Stimulated activated CD4-positive, alpha-beta T cell treated with anti-CD3 and anti-CD28 coated beads, Interleukin-1b, Interleukin-23, amount 100 ng/mL, for 24 hours (primary cell): ENCODE measurements at places on chromosomes 16 and 17.

GRCh38 chr17:71163121-71163812, 957.6 kb upstream of the SOX9 start:
- DNase-seq: no peak

DNA sequence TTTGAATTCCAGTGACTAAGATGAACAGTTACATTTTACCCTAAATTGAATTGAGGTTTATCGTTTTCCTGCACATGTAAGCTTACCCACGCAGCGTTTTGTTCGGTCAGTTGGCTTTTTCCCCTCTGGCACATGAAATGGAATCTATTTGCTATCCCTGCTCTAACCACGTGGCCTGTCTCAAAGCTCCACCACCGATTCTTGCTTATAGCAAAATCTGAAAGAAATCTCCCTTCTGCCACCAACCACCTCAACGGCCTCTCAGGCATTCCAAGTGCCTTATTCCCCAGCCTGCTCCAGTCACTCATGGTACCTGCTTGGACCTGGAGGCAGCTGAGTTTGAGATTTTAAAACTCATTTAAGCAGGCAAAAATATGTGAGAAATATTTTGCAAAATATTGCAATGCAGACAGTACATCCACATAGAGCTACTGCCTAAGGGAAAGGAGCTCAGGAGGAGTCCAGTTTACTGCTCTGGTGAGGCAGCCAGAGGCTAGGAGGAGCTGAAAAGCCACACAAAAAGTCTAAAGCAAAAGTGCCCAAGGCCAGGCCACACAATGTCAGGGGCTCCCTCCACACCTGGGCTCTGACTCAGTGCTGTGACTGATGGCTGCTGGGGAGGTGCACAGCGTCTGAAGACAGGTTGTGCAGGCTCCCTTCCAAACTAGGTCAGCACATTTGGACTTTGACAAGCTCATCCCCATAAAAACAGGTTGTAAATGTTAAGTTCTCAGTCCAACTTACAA, 26.4 kb downstream of the ARHGAP17 start:
- DNase-seq: no peak

DNA sequence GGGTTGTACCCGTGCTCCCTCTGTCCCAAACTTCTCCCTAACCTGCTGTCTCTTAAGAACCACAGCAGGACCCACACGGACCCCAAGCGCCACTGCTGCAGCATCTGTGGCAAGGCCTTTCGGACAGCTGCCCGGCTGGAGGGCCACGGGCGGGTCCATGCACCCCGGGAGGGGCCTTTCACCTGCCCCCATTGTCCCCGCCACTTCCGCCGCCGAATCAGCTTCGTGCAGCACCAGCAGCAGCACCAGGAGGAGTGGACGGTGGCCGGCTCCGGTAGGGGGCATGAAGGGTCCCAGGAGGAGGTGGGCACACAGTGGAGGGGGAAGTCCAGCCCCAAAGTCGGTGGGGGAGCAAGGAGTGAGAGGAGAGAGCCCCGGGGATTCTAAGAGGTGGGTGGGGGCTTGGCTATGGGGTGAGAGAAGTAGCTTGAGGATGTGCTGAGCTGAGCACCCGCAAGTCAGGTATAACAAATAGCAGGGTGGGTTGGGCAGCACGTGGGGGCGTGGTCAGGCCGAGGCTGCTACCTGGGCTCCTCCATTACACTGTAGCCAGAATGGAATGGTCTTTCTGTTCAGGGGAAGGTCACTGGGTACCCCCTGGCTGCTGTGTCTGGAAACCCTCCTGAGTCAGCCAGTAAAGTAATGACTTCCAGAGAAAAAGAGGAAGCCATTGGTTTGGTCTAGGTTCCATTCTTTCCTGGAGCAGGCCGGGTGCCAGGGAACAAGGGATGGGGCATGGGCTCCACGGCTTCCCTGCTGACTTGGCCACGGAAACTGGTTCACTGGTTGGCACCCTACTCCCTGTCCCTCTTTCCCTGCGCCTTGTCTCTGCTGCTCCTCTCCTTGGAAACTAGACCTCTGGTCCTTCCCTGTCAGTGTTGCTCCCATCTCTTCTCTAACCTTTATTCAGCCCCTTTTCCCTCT, 7.1 kb downstream of the PRSS53 start:
- DNase-seq: no peak

DNA sequence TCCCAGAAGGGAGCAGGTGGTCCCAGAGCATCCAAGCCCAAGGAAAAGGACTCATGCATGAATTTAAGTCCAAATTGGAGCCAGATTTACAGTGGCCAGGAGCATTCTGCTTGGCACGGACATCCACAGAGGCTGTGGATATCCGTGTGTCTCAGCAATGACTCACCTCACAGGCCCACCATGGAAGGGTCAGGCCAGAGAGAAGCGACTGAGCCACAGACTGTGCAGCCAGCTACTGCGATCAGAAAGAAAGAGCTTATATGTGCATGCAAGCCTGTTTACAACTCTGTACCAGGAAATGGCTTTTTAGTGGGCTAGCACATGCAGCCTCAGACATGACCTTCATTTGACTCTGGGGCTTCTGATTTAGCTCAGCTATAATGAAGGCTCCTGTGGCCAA, 231.0 kb downstream of the C16orf95 start:
- no peak for DNase-seq

- no peak for DNase-seq
Measured at GRCh38 chr16:85238233-85238647, 126.0 kb upstream of the CIBAR2 start.

GRCh38 chr16:81035975-81036750, 521 bp downstream of the ATMIN start:
- peak; percentile 32 for DNase-seq

DNA sequence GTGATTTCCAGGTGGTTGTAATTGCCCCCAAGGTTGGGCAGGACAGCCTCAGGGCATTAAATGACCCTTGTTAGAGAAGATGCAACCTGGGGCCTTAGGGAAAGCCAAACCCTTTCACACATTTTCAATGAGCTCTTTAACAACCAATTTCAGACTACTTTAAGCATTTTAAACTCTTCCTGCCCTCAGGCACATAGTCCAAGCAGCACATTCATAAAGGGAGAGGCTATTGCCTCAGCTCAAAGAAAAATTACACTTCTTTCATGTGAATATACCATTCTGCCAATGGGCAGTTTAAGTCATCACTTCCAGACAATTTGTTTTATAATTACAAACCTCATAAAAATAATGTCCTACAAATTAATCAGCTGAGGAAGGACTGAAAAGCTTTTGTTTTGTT, 544.5 kb downstream of the NPIPA7 start:
- no peak for DNase-seq

DNA sequence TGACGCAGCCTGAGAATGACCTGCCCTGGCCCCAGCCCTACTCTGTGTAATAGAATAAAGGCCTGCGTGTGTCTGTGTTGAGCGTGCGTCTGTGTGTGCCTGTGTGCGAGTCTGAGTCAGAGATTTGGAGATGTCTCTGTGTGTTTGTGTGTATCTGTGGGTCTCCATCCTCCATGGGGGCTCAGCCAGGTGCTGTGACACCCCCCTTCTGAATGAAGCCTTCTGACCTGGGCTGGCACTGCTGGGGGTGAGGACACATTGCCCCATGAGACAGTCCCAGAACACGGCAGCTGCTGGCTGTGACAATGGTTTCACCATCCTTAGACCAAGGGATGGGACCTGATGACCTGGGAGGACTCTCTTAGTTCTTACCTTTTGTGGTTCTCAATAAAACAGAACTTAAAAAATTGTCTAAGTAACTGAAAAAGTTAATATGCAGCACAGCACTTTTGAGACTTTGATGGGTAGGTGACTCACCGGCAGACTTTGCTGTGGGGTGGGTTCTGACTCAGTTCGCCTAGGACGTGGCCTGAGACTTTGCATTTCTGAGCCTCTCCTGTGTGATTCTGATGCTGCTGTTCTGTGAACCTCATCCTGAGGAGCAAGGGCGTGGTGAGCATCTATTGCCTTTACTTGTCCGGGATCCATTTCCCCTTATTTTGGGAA, 5.7 kb downstream of the LAT start:
- no peak for DNase-seq

- DNase-seq: no peak
Measured at GRCh38 chr17:73292031-73292531, 19.7 kb downstream of the CDC42EP4 start.

- DNase-seq: no peak
Measured at GRCh38 chr16:83899272-83899897, 470 bp downstream of the MLYCD start.

- DNase-seq: no peak
Measured at GRCh38 chr17:3034578-3034920, 28.9 kb downstream of the OR1D5 start.

DNA sequence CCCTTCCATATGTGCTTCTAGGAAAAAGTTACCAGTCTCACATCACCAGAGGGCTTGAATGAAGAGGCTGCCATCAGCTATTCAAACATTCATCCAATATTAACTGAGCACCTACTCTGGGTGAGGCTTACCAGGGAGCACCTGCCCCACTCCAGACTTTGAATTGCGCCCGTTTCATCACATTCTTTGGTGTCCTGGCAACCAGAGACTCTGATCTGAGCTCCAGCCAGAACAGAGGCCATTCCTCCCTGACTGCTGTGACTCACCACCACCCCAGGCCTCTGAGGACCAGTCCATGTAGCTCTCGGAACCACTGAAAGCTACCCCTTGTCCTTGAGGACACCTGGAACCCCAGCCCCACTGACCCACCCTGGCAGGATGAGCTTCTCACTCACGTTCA, at the start of gene C16orf96:
C16orf96 (plus strand) TSS at position 229 of the 400 bp plus-strand sequence; CDS start at position 379, 150 bp downstream.
- no peak for DNase-seq

- no peak for DNase-seq
Measured at GRCh38 chr17:45335721-45336120, 18.9 kb upstream of the MAP3K14 start.

DNA sequence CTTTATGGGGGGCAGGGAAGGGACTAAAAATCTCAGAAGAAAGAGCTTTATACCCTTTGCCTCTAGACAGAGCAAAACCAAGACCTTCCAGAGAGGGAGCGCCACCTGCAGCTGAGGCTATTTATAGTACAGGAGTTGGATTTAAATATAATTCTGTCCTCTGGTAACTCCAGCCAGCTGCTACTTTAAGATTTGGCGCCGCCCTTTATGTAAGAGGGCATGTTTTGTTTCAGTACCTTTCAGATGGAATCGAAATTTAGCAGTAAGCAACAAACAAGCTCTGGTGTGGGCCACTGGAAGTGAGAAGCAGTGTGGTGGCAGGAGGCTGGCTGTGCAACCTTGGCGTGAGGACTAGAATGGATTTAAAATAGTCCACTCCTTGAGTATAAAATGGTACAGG, 5.2 kb upstream of the GUCY2D start:
- DNase-seq: no peak

DNA sequence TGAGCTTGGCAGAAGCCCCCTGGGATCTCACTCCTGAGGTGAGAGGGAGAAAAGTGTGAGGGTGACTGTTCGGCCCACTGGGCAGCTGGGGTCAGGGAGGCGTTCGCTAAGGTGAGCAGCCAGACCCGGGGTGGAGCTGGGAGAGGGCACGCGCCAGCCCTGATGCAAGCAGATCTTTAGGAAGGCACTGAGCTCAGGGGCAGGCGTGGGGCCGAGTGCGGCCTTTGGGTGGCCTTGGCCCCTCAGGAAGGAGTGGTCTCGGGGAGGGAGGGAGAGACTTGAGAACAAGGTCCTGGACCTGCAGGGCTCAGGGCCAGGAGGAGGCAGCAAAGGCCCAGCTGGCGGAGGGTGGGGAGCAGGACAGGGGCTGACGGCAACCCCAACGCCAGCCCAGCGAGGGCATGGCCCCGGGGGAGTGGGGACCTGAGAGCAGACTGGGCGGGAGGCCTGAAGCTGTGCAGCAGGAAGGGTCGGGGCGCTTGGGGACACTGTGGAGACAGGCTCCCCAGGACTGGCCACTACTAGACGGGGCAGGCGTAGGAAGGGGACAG, 14.5 kb upstream of the WDR45B start:
- no peak for DNase-seq

- no peak for DNase-seq
Measured at GRCh38 chr17:61345061-61345460, 54.6 kb upstream of the TBX2 start.

DNA sequence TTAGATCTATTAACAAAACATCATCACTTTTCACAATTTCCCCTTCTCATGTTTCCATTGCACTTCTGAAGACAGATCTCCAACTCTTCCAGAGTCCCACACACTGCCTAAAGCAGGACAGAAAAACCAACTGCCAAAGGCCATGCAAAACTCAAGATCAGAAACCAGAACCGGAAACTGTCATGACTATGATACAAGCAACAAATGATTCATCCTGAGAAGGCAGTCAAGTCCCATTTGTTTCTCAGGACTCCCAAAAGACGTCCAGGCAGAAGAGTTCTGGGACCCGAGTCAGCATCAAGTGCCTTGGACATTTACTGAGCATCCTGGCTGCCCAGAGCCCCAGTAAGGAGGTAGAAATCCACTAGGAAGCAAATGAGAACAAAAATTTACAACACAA, 38.8 kb downstream of the ERN1 start:
- no peak for DNase-seq

- no peak for DNase-seq
Measured at GRCh38 chr17:65750166-65750565, 188.7 kb upstream of the AXIN2 start.

- DNase-seq: no peak
Measured at GRCh38 chr16:86858501-86858900, 280.2 kb downstream of the FOXL1 start.

- DNase-seq: no peak
Measured at GRCh38 chr17:72373910-72374741, 253.3 kb downstream of the SOX9 start.

DNA sequence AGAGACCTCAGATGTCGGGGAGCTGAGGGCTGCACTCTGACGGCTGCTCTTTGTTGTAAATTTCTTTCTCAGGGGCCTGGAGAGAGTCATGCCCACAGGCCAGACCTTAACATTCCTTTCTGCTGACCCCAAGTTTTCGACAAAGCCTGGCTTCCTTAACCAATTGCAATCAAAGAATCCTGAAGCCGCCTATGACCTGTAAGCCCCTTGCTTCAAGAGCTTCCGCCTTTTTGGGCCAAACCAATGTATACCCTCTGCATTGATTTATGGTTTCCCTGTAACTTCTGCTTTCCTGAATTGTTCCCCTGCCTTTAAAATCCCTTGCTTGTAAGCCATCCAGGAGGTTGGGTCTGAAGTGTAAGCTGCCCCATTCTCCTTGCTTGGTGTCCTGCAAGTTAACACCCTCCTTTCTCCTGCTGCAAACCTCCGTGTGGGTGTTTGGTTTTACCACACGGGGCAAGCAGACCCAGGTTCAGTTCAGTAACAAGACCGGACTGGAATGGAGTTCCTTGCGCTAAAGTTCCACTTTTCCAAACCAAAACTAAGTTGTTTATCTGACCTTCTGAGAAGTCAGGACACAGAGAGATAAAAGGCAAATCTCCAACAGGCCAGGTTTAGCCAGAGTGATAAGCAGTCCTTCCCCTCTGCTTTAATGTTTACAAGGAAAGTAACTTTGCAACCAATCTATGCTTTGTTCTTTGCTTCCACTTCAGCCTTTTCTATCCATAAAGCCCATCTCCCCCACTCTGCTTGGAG, 141.6 kb downstream of the KCNJ12 start:
- DNase-seq: no peak

- DNase-seq: no peak
Measured at GRCh38 chr16:57998486-57998885, 2.0 kb downstream of the ZNF319 start.

GRCh38 chr17:17729620-17730249, 48.5 kb downstream of the RAI1 start:
- DNase-seq: no peak
